Astrocyte of the hippocampus (primary cell): ENCODE measurements at places on chromosomes 7 and 10.

DNA sequence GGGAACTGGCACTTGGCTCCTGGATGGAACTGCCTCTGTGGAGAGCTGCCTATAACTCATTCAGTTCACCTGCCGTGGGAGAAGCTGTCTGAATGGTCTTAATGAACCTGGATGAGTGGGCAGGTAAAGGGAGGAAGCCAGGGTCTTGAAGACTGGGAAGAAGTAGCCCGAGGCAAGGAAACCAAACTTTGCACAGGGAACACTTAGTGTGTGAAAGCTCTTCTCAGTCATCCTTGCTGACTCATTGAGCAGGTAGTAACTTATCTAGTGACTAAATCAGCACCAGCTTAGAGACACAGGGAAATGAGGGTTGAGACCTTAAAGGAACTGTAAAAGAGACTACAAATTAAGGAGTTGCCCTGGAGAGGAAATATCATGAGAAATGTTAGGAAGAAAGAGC is 9.9 kb downstream of the LRRC4 start:
- DNase-seq = no peak

DNA sequence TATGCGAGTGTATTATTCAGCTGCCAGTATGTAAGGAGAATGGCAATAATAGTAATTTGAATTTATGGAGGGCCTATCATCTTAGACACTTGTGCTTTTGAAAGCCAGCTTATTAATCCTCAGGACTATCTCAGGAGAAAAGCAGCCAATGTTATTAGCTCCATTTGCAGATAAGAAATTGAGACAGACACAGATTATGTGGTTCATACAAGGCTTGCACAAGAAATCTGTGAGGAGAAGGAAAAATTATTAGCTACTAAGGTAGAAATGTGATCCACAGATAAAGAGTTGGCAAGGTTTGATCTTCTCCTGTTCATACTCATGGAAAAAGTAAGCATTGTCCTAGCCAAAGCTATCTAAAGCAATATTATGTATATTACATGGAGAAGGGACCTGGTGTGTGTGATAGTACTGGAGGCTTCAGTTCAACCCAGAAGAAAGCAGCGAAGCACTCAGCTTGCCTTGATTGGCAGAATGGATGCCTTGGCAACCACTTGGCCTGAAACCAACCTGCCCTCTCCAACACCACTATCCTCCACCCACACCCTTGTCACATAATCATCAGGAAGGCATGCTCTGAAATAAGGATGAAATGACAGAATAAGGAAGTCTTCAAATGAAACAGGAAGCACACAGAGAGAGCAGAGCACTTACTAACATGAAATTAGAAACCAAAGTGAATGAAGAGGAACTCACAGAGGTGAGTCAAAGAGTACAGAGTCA is 18.0 kb downstream of the MACC1 start:
- DNase-seq = peak; percentile 70

GRCh38 chr10:70228491-70228890 is 4.7 kb downstream of the PPA1 start:
- peak; percentile 23 for DNase-seq

DNA sequence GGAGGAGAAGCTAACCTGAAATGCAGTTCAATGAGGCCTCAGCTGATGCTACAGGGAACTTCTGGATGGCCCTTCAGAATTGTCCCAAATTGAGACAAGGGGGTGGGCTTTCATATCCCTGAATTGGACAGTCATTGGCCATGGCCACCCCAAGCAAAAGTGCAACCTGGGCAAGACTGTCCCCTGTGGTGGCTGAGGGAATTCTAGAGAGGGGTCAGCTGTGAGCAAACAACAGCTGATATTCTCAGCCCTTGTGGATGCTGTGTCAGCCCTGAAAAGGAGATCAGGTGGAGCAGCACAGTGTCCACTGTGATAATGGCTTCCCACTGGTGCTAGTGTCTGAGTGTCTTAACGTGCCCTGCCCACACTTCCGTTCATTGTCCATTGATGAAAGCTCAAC is 76.6 kb downstream of the SLC16A9 start:
- no peak for DNase-seq

GRCh38 chr7:84069999-84070500 is 124.5 kb downstream of the SEMA3A start:
- DNase-seq = no peak

DNA sequence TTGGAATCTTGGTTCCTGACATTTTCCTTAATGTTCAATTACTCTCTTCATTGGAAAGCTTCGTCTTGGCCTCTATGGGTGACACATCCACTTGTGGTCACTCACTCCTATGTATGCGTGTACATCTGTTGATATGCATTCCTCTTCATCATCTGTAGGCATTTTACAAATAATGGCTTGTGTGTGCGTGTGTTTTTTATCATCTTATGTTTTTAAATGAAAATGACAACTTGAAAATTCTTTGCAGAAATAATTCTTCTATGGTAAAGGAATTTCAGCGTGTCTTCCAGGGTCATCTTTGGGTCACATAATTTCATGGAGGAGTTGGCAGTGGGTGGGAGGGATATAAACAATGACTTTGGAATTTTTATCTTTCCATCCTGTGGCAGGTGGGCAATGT is 925.1 kb downstream of the LRMDA start:
- no peak for DNase-seq

- DNase-seq = no peak
Measured at GRCh38 chr7:87797395-87797794, 78.8 kb downstream of the SLC25A40 start.
